AG08396 (cell line): ENCODE measurements at places on chromosomes 16 and 17.
A peak's percentile ranks its signal among the peaks of the same experiment; 100 is the strongest.

DNA sequence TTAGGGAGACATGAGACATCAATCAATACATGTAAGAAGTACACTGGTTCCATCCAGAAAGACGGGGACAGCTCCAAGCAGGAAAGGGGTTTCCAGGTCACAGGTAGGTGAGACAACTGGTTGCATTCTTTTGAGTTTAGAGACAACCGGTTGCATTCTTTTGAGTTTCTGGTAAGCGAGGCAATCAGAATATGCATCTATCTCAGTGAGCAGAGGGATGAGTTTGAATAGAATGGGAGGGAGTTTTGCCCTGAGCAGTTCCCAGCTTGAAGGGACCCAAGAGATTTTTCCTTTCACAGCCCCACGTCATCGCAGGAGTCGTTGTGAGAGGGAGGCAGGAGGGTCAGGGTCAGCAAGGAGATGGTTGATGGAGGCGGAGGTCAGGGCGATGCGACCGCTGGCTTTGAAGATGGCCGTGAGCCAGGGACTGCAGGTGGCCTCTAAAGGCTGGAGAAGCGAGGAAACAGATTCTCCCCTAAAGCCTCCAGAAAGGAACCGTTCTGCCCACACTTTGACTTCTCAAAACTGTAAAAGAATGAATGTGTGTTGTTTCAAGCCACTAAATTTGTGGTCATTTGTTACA is 36.5 kb downstream of the IRF8 start:
- no peak for DNase-seq

GRCh38 chr17:80523054-80523744 is 21.4 kb upstream of the RPTOR start:
- DNase-seq = no peak

GRCh38 chr17:9253308-9253707 is 232.0 kb downstream of the NTN1 start:
- DNase-seq = no peak

DNA sequence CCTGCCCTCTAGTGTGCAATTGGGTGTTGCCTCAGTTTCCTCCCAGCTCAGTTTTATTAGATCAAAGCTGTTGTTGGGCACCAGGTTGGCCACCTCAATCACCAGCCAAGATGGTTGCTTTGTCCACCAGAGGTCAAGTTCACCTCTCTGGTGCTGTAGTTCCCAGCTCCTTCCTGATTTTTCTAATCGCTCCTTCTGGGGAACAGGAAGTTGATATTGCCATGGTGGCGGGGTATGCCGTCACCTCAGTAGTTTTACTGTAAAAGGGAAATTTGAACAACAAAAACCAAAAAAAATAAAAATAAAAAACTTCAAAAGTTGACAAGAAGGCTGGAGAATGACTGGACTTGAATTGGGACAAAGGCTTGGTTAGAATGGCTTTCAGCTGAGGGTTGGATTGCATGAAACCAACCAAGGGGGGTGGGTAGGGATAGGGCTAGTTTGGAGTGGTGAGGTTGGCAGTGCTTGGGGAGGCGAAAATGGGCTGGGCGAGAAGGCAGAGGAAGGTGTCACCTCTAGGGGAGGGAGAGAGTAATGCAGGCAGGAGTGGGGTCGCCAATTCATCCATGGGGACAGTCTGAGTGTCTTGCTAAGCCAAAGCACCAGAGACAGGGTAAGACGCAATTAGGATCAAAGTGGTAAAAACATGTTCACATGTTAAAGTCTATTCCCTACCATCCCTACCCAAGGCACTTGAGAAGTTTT is 6.2 kb downstream of the EFNB3 start:
- no peak for DNase-seq

DNA sequence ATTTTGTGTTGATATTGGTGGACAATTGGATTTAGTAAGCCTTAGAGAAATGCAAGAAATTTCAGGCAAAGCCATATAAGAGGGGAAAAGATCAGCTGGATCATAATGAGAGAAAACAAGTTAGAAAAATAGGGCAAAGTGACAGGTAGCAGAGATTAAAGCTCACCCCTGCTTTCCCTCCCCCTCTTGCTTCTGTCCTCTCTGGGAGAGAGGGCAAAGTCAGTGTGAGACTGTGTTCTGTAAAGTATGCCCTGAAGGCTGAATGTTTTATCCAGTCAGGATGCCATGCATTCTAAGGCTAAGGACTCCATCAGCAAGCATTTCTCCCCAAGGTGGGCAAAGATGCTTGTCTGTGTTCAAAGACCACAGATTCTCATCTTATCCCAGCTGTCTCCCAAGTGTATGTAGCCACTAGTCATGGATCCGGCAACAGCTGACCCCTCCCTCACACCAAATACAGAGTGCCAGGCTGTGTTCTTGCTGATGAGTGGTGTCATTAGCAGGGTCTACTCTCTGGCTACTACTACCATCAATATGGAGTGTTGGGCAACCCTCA is 136.2 kb upstream of the DNAH9 start:
- DNase-seq = no peak

GRCh38 chr17:44304651-44305050 is 3.8 kb upstream of the RUNDC3A start:
- no peak for DNase-seq

- DNase-seq = peak; percentile 80
Measured at GRCh38 chr17:57995076-57995956, 7.3 kb upstream of the VEZF1 start.

DNA sequence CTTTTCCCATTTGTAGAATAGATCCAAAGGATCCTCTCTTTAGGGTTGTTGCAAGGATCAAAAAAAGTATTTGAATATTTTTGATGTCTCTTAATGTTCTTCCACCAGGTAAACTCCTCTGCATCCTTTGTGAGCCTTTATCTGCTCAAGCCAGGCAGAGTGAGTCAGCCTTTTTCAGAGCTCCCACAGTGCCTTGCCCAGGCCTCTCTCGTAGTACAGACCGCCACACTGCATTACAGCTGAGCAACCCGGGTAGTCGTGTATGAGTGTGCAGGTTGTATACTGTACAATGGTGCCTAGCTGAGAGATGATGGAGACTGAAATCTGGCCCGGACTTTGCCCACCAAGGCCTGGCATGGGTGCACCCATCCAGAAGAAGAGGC is 20.9 kb downstream of the RHBDL3 start:
- DNase-seq = no peak

- DNase-seq = no peak
Measured at GRCh38 chr16:46763147-46763546, 15.0 kb upstream of the MYLK3 start.

- DNase-seq = peak; percentile 17
Measured at GRCh38 chr16:188674-189073, 8.4 kb downstream of the HBQ1 start.

GRCh38 chr17:74008196-74008595 is 195.3 kb upstream of the RPL38 start:
- DNase-seq = no peak
